ENCODE measurements at places on chromosomes 16 and 17. TPM values are rescaled to one million over a fixed set of nuclear protein-coding genes. Genes with fewer than 3 reads are reported as not detected.

Gene LRRC37A
- total RNA-seq = 1.1 TPM

Gene APPBP2
- total RNA-seq = 36.8 TPM

Gene CHST4
- not detected for total RNA-seq

Gene CSH2
- total RNA-seq = not detected

Gene BMERB1
- total RNA-seq = 41.8 TPM

Gene KRTAP4-6
- not detected for total RNA-seq

Gene BAHCC1
- 5.7 TPM for total RNA-seq

Gene MYO1D
- total RNA-seq = 239 TPM

Gene KIF2B
- total RNA-seq = not detected

Gene SLC35G3
- total RNA-seq = not detected

Gene PRSS36
- total RNA-seq = 0.53 TPM

Gene TLCD3B
- 0.19 TPM for total RNA-seq

Gene MAPK7
- 10.7 TPM for total RNA-seq

Gene CENPT
- 27.5 TPM for total RNA-seq

Gene CCL17
- not detected for total RNA-seq

Gene SLC5A10
- total RNA-seq = not detected

Gene ENPP7
- total RNA-seq = not detected

Gene SULT1A2
- not detected for total RNA-seq

Gene NEUROD2
- total RNA-seq = not detected

Gene NOTUM
- total RNA-seq = under 0.01 TPM
